ENCODE measurements at places on chromosomes 4 and X.

GRCh38 chr4:81465406-81466340, 6.0 kb downstream of the RASGEF1B start:
- no peak for DNase-seq

DNA sequence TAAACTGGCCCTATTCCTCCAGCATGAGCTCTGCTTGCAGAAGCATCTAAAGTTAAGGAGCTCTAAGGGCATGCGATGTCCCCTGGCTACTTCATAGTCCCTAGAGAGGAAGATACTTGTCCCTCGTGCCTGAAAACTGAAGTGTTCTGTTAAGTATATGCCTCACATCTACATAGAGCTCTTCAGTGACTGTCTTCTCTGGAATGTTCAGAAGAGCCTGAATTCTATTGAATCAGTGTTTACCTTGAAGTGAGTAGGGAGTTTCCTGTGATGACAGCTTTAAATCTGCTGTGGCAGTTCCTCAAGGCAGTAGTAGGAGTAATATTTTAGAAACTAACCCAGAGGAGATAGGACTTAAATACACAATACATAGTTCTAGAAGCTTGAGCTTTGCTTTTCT, 111.2 kb downstream of the ZNF518B start:
- DNase-seq, result no peak

GRCh38 chr4:90082449-90082848, 44.7 kb upstream of the CCSER1 start:
- DNase-seq, result no peak

GRCh38 chr4:110959041-110959643, 336.3 kb upstream of the PITX2 start:
- no peak for DNase-seq

DNA sequence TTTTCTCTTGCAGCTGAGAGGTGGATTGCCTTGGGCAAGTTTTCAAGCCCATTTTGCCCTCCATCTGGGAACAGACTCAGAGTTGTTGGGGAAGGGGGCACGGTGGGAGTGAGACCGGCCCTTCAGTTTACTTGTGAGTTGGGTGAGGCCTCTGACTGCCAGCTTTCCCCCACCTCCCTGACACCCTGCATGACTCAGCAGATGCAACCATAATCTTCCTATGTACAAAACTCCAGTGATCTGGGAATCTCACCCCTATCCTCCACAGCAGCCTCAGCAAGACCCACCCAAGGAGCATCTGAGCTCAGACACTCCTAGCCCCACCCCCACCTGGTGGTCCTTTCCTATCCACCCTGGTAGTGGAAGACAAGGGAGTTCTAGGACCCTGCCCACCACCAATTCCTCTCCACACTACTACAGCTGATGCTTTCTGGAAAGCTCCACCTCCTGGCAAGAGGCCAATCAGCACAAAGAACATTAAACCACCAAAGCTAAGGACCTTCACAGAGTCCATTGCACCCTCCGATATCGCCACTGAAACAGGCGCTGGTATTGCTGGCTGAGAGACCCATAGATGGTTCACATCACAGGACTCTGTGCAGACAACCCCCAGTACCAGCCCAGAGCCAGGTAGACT, 99.4 kb upstream of the STK26 start:
- DNase-seq, result no peak

GRCh38 chr4:162038112-162038511, 125.7 kb downstream of the FSTL5 start:
- no peak for DNase-seq

DNA sequence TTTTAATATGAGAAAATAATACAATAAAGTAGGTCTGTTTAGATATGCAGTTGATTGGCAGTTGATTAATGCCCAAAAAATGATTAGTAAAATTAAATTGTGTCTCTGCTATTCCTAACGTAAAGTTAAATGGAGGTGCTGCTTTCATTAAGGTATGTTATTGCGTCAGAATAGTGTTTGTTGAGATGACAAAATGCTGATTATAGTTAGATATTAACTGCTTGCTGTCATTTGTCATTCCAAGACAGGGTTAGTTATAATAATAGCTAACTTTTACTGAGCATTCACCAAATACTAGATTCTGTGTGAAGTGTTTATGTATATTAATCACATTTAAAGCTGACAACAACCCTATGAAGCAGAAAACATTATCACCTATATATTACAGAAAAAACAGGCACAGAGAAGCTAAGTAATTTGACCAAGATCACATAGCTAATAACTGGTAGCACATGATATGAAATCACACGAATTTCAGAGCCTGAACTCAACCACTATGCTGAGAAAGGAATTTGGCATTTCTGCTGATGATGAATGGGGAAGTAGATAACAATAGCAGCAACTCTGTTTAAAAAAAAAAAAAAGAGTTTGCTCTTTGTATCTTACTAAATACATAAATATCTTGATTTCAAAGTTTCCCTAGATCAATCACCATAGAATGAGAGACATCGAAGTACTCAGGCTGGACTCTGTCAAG, 59.7 kb upstream of the WDR44 start:
- no peak for DNase-seq

DNA sequence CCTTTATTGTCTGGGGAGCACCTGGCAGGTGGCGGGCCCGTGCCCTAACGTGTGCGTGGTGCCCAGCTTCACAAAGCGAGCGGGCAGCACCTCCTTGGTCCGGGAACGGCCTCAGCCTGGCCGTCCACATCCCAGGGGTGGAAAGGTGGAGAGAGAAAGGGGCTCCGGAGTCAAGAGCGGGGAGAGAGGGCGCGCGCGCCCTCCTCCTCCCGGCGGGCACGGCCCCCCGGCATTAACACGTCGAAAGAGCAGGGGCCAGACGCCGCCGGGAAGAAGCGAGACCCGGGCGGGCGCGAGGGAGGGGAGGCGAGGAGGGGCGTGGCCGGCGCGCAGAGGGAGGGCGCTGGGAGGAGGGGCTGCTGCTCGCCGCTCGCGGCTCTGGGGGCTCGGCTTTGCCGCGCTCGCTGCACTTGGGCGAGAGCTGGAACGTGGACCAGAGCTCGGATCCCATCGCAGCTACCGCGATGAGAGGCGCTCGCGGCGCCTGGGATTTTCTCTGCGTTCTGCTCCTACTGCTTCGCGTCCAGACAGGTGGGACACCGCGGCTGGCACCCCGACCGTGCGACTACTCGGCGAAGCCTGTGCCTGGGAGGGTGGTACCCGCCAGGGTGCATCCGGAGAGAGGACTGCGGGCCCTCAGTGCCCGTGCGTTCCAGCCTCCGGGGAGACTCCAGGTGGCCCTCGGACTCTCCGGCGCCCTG, at the start of gene KIT:
Gene KIT, plus strand, starts transcription at position 407 of the 701 bp plus-strand sequence. Its CDS starts 58 bp downstream, at position 465.
- peak; percentile 56 for DNase-seq

DNA sequence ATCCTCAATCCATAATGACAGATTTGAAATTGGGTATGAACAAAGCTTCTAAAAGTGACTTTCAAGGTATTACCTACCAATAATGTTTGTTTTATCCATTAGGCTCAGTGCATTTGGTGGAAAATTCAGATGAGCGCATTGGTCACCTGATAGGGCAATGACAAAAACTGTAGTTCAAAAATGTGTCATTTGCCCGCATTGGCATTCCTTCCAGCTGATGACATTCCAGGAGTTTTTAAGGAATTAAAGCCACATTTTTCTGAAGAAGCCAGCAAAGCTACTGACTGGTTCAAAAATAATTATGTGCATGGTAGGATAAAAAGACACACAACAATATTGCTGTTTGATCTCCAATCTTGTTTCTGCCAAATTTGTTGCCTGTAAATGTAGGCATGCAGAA, 473.4 kb upstream of the CPEB2 start:
- DNase-seq, result no peak

DNA sequence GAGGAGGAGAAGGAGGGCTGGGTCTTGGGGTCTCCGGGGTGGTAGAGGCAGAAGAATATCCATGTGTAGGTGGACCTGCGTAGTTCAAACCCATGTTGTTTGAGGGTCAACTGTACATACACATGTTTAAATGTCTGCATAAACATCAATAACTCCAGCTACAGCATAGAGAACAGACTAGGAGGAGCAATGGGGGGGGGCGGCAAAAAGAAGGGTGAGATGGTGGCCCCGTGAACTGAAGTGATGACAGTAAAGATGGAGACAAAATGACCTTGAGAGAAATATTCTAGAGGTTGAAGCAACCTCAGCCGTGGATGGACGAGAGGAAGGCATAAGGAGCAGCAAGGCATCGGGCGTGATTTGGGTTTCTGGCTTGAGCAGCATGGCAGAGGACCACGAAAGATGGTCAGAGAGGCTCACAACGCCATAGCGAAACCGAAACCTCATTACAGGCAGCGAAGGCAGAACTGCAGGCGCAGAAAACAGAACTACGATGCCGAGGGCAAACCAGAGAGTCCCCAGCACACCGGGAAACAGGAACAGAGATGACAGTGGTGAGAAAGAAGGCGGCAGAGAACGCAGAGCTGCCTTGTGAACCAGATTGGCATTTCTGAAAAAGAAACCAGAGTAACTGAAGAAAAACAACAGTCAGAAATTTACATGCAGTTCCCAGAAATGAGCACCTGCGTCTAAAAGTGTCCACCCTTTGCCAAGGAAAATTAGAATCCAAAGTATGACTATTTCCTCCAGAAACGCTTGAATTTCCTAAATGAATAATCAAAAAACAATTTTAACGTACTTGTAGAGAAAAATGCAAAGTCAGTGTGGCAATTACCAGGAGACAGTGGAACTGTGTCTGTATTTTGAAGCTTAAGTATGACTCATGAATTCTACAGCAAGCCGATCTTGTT, 50.3 kb upstream of the ENPP6 start:
- DNase-seq, result peak; percentile 19

DNA sequence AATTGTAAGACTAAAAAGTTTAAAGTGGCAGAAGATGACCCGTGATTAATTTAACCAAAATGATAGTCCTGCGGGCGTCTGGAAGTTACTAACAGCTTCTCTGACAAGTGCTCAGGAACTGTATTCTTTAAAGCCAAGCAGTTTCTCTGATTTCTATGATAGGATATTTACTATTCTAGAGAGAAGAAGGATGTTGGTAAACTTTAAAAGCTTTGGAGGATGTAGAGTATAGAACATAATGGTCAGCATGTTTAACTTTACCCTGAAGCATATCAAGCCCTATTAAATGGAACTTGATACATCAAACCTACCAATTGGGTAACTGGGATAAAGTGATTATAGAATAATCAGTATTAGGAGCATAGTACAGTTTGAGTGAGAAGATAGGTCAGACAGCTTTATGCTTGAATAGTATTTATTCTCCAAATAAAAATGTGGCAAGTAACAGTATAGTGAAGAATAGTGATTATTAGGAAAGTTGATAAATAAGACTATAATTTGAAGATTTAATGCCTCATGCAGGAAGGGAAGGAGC, 1.8 kb downstream of the STIM2 start:
- no peak for DNase-seq

- no peak for DNase-seq
Measured at GRCh38 chr4:117210551-117210950, 125.2 kb upstream of the TRAM1L1 start.

- DNase-seq, result no peak
Measured at GRCh38 chr4:76523593-76523992, 88.6 kb downstream of the SHROOM3 start.

GRCh38 chr4:156217236-156217635, 263.6 kb upstream of the CTSO start:
- DNase-seq, result no peak

GRCh38 chr4:184675821-184676492, 26.4 kb downstream of the PRIMPOL start:
- no peak for DNase-seq

DNA sequence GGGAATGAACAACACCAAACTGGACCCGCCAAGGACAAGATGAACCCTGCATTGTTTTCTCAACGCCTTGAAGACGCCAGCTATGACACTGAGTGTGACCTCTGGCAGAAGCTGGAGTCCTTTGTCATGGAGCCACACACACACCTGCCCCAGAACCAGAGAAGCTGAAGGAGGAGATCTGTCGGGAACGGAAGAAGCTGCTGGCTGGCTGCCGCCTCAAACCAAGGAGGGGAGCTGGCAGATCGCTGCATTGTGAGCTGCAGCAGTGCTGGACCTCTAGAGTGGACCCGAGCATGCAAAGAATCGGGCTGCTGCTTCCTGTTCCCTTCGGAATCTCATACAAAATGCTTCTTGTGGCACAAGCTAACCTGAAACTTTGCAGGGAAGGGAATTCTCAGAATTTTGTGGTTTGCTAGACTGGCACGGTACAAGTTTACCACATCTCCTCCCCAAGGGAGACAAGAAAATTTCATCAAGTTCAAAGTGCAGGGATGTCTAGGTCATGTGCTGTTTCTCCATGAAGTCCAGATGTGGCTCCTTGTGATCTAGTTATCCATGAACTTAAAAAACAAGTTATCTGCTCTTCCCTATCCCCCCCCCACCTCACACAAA, 23.4 kb upstream of the GLRB start:
- DNase-seq, result no peak

- peak; percentile 26 for DNase-seq
Measured at GRCh38 chrX:138128027-138128671, 562.2 kb downstream of the ZIC3 start.

GRCh38 chrX:40570346-40571093, 10.2 kb upstream of the ATP6AP2 start:
- DNase-seq, result no peak

DNA sequence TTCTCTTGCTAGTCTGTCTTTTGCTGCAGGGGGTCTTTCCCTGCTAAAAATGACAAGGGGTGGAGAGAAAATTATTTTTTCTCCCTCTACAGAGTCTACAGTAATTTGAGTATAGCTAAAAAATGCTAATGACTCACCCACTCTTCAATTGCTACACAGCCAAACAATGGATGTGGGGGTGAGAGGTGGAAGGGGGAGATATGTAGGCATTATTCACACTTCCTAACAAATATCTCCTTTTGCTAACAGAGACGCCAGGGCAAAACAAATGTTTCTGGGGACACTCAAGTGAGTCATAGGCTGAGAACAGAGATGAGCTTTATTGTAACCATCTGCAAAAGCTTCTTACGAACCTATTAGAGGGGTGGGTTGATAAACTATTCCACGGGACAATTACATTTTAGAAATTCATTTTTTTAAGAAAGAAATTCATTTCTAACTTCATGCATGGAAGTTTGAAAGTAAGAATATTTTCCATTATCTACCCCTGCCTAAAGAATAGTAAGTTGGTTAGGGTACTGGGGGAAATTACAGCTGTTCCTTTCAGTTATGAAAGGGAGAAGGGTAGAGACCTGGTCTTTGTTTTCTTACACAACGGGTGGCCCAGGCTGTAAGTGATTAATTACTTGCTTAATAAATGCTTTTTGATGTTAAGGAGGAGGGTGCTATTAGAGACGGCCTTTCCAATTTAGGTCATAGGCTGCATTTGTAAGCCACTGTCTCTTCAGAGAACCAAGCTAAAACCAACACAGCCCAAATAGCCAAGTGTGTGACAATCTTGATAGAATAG, 12.8 kb downstream of the SCD5 start:
- no peak for DNase-seq

GRCh38 chrX:77162777-77163176, 284.4 kb upstream of the FGF16 start:
- DNase-seq, result no peak

GRCh38 chr4:10092481-10093270, 23.9 kb downstream of the WDR1 start:
- DNase-seq, result no peak

All from muscle of arm (tissue), 14 donors.